ENCODE measurements at places on chromosomes 16 and 17. TPM values are rescaled to one million over a fixed set of nuclear protein-coding genes. Genes with fewer than 3 reads are reported as not detected.

The DNASE1L2 gene
- total RNA-seq = 0.35 TPM

The CCL22 gene
- total RNA-seq = not detected

The TBC1D3E gene
- not detected for total RNA-seq

The SRSF2 gene
- 413 TPM for total RNA-seq

The HOXB5 gene
- total RNA-seq = not detected

Measured in H1 (cell line).